ENCODE measurements at places on chromosomes 3 and 15.

GRCh38 chr15:84938726-84939125, 42.9 kb upstream of the PDE8A start:
- no peak for DNase-seq

GRCh38 chr3:192935441-192935840, 17.8 kb upstream of the MB21D2 start:
- no peak for DNase-seq

- DNase-seq, result no peak
These were observed 21.8 kb downstream of the CDCP1 start for GRCh38 chr3:45124352-45124751.

- DNase-seq, result no peak
These were observed 2.0 kb downstream of the OR4F15 start for GRCh38 chr15:101813803-101814534.

GRCh38 chr3:185926445-185926844, 11.4 kb downstream of the TRA2B start:
- no peak for DNase-seq

DNA sequence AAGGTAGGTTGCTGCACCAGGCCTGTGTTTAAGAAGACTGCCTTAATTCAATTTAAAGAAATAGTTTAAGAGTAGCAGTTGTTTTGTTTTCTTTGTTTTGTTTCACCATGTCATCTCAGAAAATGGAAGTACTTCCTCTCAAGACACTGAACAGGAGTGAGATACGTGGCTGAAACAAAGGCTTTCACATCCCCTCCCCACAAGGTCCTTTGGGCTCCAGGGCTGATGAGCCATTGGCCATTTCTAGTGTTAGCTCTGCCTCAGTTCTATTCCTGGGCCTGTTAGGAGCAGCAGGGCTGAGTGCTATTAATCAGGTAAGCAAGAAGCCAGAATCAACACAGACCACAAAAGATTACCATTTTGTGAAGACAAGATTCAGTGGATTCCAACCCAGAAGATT, 132.8 kb downstream of the KCNAB1 start:
- no peak for DNase-seq

GRCh38 chr3:142263112-142263511, 37.7 kb upstream of the GK5 start:
- DNase-seq, result peak; percentile 57

DNA sequence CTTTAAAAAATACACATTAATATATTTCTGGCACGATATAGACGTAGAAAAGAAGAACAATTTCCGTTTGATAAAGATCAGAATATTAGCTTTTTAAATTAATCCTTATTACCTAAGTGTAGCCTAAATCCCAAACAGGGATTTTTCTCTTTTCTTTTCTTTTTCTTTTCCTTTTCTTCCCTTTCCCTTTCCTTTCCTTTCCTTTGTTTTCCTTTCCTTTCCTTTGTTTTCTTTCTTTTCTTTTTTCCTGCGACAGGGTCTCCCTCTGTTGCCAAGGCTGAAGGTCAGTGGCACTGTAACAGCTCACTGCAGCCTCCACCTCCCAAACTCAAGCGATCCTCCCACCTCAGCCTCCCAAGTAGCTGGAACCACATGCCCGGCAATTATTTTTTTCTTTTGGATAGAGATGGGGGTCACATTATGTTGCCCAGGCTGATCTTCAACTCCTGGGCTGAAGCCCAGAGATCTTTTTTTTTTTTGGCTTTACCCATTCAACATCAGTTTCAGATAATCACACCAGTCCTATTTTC, 1.8 kb upstream of the USF3 start:
- no peak for DNase-seq

GRCh38 chr3:58723173-58723572, 56.6 kb upstream of the FAM3D start:
- no peak for DNase-seq

DNA sequence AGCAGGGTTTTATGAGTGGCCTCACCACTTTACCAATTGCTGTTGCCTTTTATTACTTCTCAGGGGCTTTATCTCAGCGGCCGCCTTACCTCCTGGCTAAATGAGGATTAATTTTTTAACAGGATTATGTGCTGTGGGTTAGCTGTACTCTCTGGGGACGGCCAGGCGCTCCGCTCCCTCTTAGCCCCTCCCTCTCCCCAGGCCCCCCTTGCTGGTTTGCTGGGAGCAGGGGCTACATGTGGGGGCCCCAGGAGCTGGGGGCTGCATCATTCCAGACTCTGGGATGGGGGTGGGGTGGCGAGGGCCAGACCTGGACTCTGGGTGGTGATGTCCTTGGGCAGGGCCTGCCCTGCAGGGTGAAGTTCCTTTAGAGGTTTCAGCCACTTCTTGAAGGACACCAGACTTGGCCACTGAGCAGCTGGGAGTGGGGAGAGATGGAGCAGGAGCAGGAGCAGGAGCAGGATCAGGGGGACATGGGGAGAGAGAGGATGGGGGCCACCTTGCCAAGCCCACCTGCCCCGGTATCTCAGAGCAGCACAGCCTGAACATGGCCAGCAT, 196.1 kb downstream of the GOLGA6L6 start:
- DNase-seq, result no peak

DNA sequence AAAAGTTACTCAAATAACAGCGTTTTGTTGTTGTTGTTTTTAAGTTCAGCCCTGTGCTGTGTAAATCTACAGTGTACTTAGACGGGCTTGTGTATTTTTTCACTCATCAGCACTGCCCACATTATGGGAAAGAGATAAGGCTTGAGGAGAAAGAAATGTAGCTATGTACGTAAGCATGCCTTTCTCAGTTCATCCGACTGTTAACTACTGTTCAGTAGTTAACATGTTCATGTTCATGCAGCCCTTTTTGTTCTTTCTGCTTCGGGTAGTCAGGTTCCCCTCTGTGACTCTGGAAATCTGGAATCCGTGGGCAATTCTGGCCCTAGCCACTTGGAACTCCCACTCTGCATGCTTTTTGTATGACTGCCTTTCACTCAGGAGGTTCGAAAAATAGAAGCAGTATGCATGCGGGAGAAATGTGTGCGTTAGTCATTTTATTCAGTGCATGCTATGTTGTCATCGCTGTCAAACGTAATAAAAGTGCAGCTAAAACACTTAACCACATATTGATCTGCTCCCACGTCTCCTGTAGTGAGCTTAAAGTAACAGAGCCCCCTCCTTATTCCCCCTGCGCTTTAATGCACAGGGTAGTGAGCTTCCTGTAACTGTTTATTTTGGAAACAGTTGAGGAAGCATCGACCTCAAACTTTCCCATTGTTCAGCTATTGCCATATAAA, 283.1 kb upstream of the NR2F2 start:
- DNase-seq, result no peak

- no peak for DNase-seq
These were observed 100.9 kb upstream of the ROBO2 start for GRCh38 chr3:76938962-76939361.

DNA sequence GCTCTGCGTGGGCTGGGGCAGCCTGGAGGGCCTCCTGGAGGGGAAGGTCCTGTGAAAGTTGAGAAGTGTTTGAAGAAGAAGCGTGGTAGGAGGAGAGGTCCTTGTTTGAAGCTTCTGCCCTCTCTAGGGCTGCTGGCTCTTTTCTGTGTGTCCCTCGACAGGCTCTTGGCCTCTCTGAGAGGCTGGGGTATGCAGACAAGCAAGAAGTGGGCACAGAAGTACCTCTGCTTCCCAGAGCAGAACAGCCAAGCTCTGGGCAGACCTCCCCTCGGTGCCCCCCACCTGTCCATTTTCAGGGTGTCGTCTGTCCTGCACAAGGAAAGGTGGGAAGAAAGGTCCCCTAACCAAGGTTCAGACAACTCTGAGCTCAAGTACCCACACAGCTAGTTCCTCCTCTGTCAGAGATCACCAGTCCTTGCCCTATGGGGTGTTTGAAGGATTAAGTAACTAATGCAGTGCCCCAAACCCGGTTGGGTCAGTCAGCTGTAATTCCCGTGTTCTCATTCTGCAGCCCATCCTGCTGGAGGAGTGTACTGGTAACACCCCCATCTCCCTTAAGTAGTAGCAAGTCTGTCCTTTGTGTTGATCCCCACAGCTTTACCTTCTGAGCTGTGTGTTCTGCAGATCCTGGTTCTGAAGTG, 6.3 kb downstream of the CSK start:
- DNase-seq, result no peak

DNA sequence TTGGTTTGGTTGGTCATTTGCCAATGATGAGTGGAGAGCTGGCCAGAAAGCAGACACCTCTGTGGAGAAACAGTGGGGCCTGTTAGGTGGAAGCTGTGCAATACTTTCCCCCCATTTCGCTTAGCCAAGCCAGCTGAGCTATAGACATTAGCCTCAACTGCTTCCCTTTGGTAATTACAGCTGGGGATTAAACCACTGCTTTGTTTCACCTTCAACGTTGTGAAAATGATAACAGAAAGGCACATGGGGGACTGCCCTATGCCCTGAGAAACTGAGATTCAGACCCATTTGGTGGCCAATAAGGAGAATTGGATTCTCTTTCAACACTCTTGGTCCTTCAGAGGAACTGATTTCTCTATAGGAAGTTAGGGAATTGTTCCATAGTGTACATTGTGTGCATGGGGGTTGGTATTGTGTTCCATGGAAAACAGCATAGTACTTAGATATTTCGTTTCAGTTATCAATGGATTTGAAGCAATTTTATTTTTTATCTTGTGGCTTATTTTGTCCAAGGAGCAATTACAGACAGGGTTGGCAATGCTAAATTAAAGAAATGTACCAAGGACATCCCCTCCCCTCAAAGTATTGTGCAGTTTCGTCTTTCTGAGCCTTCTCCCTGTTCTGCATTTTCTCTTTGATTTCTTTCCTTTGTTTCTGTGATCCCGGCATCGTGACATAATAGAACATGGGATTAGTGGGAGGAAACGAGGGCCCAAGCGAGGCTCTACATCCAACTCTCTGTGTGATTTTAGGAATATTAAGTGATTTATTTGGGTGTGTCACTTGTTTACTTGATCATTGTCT, 194.3 kb downstream of the FNDC3B start:
- DNase-seq, result no peak

DNA sequence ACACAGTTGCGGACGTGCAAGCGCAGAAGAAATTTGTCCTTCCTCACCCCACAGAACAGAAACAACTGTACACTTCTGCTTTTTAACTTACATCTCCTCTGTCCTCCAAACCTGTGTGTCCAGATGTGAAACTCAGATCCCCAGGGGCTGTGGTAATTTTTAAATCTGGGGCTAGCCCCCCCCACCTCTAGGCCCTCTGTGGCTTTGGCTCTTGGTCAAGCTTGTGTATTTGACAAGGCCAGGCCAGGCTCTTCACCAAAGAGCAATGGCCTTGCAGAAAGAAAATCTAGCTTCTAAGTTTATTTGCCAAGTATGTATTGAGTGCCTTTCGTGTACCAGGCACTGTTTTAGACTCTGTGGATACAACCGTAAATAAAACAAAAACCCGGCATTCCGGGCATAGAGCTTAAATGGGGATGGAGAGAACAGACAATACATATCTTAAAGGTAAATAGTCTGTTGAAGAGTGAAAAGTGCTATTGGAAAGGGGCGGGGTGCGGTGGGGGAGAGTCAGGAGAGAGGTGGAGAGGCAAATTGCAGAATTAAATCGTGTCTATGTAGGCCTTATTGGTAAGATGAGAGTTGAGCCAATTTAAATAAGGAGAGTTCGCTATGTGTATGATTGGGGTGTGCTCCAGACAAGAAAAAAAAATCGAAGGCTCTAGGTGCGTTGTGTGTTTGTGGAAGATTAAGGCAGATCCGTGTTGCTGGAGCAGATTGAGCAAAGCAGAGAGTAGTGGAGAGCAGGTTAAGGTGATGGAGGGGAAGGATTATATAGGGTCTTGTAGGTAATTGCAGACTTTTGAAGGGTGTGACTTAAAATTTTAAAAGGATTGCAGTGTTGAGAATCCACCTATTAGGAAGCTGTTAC, 781 bp upstream of the DPH6 start:
- DNase-seq, result peak; percentile 87

- DNase-seq, result peak; percentile 64
These were observed 410 bp downstream of the LRRC49 start for GRCh38 chr15:70892912-70893560.

GRCh38 chr15:42704492-42704926, 32.4 kb downstream of the CDAN1 start:
- peak; percentile 80 for DNase-seq

DNA sequence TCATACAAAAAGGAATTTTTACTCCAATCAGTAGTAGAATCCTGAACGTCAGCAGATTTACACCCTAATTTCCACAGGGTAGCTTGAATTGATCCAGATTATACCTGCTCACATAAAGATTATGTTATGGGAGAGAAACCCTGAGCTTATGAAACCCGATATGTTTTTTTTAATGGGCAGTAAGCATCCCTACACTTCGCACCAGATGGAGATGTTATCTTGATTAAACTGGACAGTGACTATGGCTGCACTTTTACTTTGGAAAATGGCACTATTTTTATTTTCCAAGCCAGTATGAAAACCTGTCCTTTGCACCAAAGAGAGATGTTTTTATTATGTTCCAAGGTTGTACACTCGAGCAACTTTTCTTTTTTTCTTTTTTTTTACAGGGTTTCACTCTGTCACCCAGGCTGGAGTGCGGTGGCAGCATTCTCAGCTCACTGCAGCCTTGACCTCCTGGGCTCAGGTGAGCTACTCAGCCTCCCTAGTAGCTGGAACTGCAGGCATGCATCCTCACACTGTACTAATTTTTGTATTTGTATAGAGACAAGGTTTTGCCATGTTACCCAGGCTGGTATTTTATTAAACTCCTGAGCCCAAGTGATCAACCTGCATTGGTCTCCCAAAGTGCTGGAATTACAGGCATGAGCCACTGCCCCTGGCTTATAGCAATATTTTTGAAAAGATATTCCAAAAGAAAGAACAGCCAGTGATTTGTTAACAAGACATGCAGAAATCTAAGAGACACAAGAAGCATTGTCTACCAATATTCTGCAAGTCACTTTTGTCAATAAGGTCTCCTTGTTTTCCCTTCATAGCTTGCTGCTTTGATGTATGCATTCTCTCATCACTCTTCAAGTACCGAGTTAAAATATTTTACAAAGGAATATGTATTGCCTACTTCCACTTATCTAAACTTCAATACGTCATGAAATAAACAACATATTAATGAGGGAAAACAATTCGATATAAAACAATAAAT, 1412.6 kb downstream of the ZPLD1 start:
- DNase-seq, result no peak

- DNase-seq, result no peak
These were observed 8.3 kb downstream of the BCL6 start for GRCh38 chr3:187737006-187737367.

DNA sequence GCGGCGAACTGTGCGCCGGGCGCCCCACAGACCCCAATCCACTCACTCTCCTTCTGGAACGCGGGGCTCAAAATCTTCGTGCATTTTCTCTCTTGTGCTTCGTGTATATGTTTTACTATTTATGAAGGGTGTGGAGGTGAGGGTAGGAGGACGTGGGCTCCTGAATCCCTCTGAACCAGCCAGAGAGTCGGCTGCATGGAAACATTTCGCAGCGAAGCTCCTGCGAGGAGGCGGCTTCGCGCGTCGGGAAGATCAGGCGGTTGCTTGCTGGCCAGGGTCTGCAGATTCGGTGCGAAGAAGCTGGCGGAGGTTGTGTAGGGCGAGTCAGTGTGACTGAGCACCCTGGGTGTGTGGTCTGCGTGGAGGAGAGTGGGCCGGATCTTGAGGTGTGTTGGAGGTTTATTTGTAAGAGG, 1.1 kb downstream of the CNTN4 start:
- no peak for DNase-seq
